ENCODE measurements at places on chromosomes 3 and 15.

GRCh38 chr3:55868347-55868746 is 381.2 kb upstream of the WNT5A start:
- no peak for DNase-seq

- DNase-seq = peak; percentile 90
Measured at GRCh38 chr15:75694241-75695182, 18.1 kb downstream of the CSPG4 start.

GRCh38 chr3:61571516-61572336 is 10.4 kb downstream of the PTPRG start:
- no peak for DNase-seq

DNA sequence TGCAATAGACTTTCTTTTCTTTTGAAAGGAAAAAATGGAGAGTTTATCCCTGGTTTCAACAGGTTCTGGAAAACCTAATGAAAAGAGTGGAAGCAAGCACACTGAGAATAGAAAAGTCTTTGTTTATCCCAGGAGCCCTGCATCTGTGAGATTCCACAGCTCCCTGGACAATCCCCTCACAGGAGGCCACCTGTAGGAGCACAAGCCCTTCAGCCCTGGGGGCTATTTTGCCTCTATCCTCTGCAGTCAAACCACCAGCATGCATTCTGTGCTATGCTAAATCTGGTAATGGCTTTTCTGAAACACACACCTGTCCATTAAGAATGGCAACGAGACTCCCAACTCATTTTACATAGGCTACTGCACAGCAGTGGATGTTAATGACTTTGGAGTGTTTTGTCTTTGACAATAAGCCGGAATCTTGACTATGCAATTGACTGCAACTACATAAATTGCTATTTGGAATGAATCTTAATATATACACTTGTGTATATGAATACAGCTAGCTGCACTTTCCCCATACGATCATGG is 369.4 kb downstream of the NR2F2 start:
- DNase-seq = no peak

- no peak for DNase-seq
Measured at GRCh38 chr3:67521053-67521646, 133.3 kb downstream of the SUCLG2 start.

DNA sequence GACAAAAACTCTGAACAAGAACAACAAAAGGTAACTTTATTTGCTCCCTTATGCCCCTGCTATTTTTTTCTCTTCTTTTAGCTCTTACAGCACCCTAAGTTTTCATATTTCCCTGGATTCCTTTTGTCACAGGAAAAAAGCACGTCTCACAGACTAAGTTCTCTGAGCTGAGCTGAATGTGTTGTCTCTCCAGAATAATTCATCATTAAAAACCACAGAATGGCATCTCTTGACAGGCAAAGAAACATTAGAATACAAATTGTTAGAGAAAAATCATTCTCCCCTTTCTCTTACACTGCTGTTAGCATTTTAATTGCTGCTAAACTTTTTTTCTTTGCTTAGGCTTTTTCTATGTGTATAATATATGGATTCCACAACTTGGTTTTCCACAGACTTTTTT is 48.7 kb upstream of the SECISBP2L start:
- DNase-seq = no peak

- no peak for DNase-seq
Measured at GRCh38 chr15:93036951-93037819, 51.8 kb downstream of the RGMA start.

- DNase-seq = no peak
Measured at GRCh38 chr3:29721789-29722188, 440.9 kb downstream of the RBMS3 start.

Data from smooth muscle cell of the brain vasculature (primary cell).